ENCODE measurements at places on chromosomes 12 and 14.
A peak's percentile ranks its signal among the peaks of the same experiment; 100 is the strongest.

- no peak for DNase-seq
These were observed 159.1 kb upstream of the CCDC198 start for GRCh38 chr14:57652769-57653168.

DNA sequence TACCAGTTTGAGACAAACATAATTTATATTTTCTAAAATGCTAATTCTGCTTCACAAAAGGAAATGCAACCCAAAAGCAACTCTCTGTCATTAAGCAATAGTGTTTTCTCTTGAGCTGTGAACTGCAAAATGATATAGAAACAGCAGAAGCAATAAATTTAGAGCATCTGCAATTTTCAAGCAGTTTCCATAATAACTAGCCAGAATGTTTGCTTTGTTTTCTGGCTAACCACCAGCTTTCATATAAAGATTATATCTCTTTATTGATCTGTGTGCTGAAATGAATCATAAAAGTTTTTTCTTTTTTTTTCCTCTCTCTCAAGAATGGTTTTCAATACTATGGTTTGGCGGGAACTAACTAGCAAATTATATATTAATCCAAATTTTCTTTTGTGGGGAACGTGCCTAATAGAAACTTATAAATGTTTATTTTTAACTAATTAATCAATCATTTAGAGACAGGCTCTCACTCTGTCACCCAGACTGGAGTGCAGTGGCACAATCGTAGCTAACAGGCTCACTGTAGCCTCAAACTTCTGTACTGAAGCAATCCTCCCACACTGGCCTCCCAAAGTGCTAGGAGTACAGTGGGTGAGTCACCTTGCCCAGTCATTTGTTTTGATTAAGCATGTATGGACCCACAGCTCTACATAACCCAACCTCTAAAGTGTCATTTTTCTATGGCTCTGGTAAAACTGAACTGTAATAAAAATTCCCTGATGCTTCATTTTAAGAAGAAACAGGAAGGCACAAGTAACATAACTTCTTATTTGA is 830.1 kb upstream of the MGAT4C start:
- DNase-seq, result no peak

DNA sequence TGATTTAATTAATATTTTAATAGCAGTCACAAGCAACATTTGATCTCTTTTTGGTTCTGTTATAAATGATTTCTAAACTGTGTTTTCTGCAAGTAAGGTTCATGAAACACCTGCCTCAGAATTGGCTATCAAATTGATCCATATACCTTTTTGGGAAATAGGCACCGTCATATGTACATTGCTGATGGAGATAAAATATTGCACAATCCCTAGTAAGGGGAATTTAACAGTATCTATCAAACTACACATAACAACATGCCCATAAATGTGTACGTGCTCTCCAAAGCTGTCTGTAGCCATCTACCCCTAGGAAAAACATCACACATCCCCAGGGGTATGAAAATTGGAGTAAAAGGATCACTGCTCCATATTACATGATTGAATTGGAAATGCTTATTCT is 167.3 kb upstream of the CPNE8 start:
- DNase-seq, result no peak

DNA sequence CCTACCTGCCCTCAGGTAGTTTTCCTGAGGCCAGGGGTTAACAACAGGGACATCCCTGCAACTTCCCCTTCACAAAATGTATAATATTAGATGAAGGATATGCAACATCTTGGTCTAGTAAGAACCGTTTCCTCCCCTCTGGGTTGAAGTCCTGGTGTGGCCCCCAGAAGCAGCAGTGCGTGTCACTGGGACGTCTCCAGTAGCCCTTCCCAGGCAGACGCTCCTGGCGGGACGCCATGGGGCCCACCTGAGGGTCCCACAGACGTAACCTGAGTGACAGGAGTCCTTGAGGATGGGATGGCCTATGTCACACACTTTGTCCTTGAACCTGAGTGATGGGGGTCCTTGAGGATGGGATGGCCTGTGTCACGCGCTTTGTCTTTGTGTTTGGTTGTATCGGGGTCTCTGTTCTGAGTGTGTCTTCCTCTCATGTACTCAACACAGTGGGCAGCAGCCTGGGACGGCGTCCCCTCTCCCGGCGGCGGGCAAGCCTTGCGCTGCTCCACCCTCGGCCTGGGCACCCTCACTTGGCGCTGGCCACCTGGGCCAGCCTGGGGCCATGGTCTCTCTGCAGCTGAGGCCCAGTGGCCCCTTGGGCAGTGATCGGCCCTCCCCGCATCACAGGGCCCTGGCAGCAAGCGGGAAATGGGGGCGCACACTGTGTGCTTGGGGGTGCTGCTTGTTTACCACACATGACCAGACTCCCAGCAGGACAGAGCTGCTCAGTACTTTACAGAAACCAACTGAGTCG is 14.3 kb upstream of the AMN start:
- DNase-seq, result no peak

- DNase-seq, result no peak
These were observed 15.6 kb downstream of the ZBTB39 start for GRCh38 chr12:56990648-56991318.

GRCh38 chr12:91383099-91383498 is 200.5 kb upstream of the DCN start:
- DNase-seq, result no peak

GRCh38 chr12:103279444-103279843 is 216.3 kb downstream of the C12orf42 start:
- DNase-seq, result peak; percentile 99

- DNase-seq, result no peak
These were observed 6.8 kb upstream of the LEMD3 start for GRCh38 chr12:65162609-65163008.

- no peak for DNase-seq
These were observed 33.1 kb upstream of the G2E3 start for GRCh38 chr14:30525833-30526232.

DNA sequence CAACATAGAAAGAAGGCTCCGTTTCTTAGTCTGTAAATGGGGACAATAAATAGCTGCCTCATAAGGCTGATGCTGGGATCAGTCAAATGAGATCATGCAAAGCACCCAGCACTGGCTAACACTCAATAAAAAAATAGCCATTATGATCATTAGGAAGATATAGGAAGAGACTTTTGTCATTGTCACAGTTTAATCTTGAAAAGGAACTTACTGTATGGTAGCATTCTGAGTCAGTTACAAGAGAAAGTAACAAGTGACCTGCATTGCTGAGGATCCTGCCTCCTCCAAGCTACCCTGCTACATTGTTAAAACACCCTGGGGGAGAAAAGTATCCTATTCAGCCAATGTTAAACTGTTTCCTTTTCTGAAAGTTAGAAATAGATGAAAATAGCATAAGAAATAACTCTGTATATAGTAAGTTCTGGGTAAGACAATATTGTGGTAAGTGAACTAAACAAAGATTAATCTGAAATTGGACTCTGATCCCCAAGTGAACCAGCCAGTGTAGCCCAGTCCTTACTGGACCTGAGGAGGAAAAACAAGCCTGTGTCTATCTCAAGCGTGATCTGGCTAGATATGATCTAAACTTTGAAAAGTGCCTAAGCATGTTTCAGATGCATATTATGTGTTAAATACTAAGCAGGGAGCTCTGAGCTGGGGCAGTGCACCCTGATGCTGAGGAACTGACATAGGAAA is 3.6 kb upstream of the NUDT4 start:
- no peak for DNase-seq

DNA sequence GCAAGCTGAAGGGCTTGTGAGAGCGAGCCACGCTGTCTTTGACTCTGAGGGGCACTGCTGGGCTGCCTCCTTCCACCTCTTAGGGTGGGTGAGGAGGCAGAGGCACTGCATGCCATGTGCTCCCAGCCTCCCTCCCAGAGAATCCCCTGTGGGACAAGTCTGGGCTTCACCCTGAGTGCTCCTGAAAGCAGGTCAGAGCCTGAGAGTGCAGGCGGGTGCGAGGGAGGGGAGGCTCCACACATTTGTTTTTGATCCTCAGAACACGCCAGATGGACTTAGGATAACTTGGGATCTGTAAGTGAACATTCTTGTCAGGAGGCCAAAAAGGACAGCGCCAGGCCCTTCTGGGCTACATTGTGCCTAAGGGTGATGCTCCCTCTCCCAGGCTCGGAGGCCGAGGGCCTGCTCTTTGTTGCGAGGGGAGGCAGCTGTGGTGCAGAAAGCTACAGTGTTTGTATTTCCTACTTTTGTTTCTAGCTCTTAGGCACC is 155.4 kb downstream of the TMX1 start:
- no peak for DNase-seq

GRCh38 chr12:3892631-3893030 is 19.4 kb upstream of the PARP11 start:
- no peak for DNase-seq

- DNase-seq, result no peak
These were observed 200.5 kb upstream of the GRIP1 start for GRCh38 chr12:66879409-66879808.

DNA sequence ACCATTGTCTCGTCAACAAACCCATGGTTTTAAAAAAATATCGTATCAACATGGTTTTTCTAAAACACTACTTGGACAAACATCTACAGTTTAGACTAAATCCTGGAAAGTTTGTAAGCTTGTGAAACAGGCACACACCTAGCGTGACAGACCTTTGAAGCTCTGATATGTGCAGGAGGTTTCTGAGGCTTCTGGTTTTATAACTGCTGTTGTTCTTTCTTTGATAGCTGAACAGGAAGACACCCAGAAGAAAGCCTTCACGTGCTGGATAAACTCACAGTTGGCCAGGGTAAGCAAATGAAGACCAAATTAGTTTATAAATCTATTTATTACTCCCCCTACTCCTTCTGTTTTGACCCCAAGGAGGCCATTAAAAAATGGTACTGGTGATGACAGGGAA is 87.6 kb downstream of the SYNE2 start:
- DNase-seq, result no peak

DNA sequence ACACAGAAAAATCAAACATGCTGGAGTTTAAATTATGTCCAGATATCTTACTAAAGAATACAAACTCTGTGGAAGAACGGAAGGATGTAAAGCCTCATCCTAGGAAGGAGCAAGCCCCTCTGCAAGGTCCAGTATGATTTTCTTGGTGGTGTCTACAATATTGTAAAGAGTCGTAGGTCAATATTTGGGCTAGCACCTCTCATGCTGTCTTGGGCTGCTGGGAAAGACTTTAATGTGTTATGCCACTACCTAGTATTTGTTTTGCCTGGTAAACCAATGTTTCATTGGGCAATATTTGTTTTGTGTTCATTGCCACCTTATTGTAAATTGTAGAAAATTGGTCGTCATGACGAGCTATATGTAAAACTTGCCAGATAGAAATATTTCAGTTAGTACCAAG is 26.6 kb downstream of the RESF1 start:
- DNase-seq, result no peak

DNA sequence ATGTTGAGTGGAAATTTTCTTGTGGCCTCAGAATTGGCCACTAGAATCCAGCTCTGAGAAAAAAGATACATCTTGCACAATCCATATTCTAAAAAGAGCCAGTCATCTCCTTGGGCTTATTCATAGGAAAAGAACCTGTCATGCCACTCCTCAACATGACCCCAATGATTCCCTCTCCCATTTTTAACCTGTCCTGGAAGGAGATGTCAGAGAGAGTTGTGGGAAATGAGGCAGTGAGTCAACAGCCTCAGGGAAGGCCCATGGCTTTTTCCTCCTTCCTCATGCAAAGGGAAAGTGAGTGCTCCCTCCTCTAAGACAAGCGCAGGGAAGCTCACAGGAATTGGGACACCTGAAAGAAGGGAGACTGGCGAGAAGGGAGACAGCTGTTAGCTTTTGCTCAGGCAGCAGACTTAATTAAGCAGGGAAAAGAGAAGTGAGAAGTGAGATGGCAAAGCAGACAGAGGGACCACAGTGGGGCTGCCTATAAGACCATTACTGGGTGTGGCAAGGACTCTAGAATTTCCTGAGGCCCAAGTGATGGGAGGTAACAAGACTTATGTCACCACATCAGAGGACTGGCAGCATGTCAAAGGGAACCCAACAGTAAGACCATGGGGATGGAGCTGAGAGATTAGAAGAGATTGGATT is 10.2 kb upstream of the DHRS7 start:
- no peak for DNase-seq

- no peak for DNase-seq
These were observed 19.5 kb downstream of the TMED10 start for GRCh38 chr14:75156901-75157300.

DNA sequence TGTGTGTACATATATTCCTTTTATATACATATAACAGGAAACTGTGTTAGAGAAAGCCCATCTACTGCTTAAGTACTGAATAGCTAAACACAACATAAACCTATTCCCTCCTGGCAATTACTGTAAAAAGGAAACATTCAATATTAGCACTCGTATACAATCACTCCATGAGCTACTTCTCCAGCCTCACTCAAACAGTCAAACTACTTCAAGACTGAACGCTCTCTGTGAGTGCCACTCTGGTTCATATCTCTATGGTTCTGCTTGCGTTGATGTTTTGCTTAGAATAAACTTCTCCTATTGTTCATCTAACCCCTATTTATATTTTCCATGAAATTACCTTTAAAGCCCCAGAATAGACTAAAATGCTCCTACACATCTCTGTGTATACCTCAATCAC is 243.7 kb downstream of the MED13L start:
- DNase-seq, result no peak

DNA sequence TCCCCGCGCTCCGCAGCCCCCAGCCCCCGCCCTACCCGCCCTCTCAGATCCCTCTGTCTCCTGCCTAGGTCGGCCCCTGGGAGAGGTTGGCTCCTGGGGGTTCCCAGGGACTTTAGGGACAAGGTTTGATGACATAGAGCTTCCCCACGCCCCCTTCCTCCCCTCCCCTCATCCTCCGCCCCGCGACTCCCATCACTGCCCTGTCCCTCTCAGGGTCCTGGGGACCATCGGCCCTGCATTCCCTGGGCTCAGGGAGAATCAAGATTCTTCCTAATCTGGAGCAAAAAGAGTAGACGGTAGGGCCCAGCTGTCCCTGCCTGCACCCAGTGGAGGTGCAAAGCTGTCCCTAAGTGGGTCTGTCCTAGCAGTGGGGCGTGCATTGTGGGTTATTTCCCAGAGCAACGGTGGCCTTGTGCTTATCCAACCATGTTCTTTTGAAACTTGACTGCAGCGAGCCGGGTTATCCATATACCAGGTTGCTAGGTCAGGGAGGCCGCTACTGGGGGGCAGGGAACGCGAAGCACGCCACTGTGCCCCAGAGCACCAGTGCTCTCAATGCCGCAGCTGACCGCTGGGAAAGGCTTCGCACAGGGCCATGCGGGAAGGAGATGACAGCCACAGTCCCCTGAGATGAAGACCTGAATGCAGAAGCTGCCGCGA is 124.4 kb upstream of the PRMT8 start:
- no peak for DNase-seq

- DNase-seq, result no peak
These were observed 40.8 kb downstream of the FBXL14 start for GRCh38 chr12:1553536-1553935.

DNA sequence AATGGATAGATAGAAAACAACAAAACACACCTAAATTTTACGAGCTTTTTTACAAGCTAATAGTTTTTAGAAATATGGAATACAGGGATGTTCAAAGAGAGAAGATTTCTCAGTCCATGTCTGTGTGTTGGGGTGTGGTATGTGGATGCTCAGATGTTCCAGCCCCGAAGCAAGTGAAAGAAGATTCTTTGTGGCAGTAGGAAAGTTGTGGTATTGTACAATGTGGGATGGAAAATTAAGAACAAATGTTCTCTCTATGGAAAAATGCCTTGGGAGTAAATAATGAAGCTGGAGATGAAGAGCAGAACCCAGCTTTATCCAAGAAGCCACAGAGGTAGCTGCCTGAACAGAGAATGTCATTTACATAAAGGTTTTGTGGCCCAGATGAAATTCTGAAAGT is 150.3 kb upstream of the PRKD1 start:
- DNase-seq, result no peak
